ENCODE measurements at places on chromosomes 2 and 18. TPM values are rescaled to one million over a fixed set of nuclear protein-coding genes. Genes with fewer than 3 reads are reported as not detected.

DNA sequence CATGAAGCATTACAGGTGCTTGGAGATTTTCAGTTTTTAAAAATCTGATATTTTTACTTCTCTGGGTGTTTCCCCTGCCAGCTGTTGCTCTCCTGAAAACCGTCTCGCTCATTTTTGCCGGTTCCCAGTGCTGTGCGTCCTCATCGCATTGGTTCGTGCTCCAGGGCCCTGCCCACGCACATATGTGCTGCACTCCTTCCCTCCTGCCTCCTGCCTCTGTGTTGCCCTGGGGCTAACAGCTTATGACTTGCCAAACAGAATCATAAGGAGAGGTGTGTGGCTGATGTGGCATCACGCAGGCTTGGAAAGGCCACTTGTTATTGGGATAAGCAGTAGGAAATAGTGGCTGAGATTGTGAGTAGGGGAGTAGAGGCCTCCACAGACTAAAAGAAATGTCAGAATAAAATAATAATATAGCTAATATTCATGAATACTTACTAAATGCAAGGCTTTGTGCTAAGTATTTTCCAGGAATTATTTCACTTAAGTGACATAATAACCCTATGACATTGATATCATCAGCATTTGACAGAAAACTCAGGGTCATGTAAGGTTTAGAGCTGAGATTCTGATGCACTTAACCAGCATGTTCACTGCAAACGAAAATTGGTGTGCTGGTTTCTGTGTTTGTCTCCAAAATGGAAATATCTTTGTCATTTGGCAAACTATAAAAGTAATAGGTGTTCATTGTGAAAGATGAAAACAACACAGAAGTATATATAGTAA lies 53.5 kb downstream of the SLC4A1AP start:
- peak; percentile 51 for DNase-seq

GRCh38 chr18:3218819-3219218 lies 949 bp downstream of the MYOM1 start:
- no peak for DNase-seq

DNA sequence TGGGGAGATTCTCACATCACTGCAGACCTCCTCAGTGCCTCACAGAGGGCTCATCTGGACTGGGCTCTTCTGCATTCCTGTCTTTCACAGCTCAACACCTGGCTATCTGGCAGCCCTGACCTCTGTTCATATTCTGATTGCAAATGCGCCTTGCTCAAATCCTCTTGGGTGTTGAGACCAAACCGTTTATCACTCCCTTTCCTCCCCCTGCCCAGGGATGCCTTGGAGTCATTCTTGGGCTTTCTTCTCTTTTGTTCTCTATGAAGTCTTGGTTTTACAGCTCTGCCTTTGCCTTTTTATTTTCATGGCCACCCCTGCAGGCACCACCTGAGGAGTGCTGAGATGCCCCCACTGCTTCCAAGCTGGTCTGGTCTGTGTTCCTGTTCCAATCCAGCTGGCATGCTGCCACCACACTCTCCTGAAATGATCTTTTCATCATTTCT lies 26.3 kb downstream of the TUBB6 start:
- peak; percentile 43 for DNase-seq

- DNase-seq, result no peak
These were observed 417.1 kb downstream of the ANKRD30B start for GRCh38 chr18:15165048-15165447.

GRCh38 chr2:75055820-75056675 lies 97.6 kb downstream of the POLE4 start:
- no peak for DNase-seq

DNA sequence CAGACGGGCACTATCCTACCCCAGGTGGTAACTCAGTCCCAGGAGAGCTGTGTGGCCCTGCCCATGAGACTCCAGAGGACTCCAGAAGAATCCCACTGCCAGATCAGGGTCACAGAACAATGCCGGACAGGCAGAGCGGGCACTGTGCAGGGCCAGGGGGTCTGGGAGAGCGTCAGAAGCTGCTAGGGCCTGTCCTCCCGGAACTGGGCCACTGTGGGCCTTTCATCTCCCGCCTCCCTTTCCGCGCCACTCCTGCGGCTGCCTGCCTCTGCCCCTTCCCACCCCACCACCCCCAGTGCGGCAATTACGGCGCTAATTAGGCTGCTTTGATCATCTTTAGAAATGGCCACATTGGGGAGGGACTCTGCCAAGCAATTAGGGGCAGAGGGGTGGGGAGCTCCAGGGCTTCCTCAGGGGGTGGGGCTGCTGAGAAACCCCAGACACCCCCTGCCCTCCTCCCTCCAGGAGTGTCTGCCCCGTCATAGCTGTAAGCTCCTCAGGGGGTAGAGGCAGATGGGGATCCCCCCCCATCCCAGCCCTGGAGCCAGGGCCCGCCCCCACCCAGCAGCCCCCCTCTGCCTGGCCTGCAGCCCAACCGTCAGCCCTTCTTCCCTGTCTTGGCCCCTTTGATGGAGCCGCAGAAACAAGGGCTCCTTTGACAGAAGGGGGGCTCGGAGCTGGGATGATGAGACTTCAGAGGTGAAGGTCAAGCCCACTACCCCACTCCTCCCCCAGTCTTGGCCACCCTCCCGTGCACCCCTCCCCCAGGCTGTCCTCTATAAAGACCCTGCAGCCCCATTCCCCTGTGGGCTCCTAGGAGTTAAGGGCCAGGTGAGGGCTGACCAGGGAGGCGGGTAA lies at the start of gene PRSS56:
TSS of gene PRSS56 (plus strand) at position 808 of the 858 bp plus-strand sequence. CDS start 211 bp downstream, outside the sequence.
- no peak for DNase-seq

DNA sequence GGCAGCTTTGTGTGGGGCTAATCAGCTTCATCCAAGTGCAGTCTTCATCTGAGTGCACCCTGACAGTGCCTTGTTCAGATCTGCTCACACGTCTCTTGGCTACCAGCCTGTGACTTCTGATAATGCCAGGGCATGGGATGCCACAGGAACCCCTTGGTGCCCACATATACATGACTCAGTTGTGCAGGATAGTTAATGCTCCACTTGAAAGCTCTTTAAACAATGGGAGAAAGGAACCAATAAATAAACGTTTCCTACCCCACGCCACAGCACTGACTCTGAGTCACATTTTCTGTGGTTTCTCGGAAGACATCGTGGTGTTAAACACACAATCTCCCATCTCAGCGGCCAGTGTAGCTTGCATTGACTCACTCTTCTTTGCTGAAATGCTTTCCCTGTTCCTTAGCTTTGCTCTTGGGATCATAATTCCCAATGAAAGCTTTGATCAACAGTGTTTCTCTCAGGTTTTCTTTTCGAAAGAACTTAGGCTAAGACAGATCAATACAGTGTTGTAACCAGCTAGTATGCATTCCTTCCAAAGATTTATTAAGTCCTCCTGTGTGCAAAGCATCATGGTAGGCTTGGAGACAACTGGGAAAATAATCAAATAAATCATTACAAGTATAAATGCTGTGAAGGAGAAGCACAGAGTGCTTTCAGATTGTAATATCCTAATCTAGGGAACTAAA lies 142.0 kb downstream of the COPS8 start:
- DNase-seq, result no peak

Gene CROCC2
- total RNA-seq, result not detected

Gene LIMS3
- 3.0 TPM for total RNA-seq

Gene GPR39
- total RNA-seq, result not detected

Measured in left cardiac atrium (tissue), 4 donors.